ENCODE measurements at places on chromosomes 1 and 21. TPM values are rescaled to one million over a fixed set of nuclear protein-coding genes. Genes with fewer than 3 reads are reported as not detected.

ATP6V1G3 gene
- polyA plus RNA-seq = 9.8 TPM

DNA sequence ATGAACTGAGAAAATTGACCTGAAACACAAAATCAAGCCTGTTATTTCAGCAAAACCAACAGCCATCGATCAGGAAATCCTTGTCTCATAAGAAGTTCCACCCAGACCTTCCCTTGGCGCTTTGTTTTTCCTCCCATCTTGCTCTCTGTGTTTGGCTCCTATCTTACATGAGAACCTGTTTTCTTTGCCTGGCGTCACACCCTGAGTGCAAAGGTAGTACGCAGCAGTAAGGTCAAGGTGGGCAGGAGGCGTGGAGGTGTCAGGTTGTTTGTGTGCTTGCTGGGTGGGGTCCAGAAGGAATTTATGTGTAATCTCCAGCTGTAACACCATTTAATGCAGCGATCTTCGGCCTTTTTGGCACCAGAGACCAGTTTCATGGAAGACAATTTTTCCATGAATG is 50.5 kb downstream of the C1orf21 start:
- no peak for DNase-seq

DNA sequence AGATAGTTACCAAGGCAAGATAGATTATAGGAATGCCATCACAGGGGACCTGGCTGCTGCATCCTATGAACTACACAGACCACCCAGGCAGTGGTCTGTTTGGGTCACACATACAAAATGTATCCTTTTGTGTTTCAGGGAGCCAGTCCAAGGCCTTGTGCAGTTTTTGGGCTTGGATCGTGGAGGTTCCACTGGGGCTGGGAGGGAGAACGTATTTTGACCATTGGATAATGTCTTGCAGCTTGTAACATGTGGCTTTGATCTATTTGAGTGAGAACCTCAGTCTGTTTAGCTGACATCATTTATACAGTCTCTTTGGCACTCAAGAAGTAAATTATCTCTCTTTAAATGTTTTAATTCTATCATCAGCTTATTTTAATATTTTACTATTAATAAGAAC is 147.3 kb downstream of the DUSP10 start:
- DNase-seq = no peak

TMEM200B gene
- polyA plus RNA-seq = 15.0 TPM

GRCh38 chr1:238205045-238205662 is 314.4 kb upstream of the ZP4 start:
- no peak for DNase-seq

TGFBR3 gene
- 136 TPM for polyA plus RNA-seq

DNA sequence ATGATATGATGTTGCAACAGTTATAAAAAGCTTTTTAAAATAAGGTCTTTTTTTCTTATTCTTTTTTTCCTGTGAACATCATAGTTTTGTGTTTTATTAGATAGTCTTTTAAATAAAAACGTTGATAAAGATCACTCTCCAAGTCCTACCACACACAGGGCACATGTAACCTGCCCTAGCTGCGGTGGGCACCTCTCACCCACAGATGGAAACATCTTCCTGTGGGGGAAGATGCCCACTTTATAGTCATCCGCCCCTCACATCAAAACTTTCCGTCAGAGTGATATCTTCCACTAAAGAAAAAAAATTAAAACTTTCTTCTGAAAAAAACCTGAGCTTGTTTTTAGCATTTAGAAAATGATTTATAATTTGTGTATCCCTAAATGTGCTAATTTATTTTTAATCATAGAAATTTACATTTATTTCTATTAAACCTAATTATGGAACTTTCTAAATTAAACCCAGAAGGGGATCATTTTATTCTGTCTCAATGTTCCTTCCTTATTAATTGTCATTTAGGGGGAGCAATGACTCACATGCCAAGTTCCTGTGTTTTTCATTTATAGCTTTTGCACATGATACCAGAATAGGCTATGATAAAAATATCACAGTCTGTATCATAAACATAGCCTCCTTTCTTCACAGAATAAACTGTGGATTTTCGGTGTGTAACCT is 24.7 kb downstream of the TNFRSF9 start:
- no peak for DNase-seq

All from right renal cortex interstitium (tissue), 3 donors.